ENCODE measurements at places on chromosomes 1 and 21.
A peak's percentile ranks its signal among the peaks of the same experiment; 100 is the strongest.

- DNase-seq: no peak
Observed at GRCh38 chr1:116309090-116309870, 63.8 kb upstream of the ATP1A1 start.

DNA sequence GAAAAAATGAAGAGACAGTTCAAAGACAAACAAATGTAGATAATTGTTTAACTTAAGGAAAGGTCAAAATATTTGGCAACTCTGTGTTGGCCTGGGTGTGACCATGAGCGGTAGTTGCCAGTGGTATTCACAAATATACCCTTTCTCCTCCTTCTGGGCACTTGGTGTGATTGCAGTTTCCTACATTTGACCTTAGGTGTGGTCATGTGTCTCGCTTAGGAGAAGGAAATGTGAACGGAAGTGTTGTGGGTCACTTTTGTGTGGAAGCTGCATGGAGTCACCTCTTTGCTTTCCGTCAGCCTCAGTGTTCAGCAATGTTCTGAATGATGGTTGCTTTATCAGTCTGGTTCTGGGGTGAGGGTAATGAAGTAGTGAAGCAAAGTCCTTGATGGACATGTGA, 3.4 kb upstream of the PCSK9 start:
- DNase-seq: no peak

- no peak for DNase-seq
Observed at GRCh38 chr1:209823143-209824041, 4.4 kb upstream of the UTP25 start.

DNA sequence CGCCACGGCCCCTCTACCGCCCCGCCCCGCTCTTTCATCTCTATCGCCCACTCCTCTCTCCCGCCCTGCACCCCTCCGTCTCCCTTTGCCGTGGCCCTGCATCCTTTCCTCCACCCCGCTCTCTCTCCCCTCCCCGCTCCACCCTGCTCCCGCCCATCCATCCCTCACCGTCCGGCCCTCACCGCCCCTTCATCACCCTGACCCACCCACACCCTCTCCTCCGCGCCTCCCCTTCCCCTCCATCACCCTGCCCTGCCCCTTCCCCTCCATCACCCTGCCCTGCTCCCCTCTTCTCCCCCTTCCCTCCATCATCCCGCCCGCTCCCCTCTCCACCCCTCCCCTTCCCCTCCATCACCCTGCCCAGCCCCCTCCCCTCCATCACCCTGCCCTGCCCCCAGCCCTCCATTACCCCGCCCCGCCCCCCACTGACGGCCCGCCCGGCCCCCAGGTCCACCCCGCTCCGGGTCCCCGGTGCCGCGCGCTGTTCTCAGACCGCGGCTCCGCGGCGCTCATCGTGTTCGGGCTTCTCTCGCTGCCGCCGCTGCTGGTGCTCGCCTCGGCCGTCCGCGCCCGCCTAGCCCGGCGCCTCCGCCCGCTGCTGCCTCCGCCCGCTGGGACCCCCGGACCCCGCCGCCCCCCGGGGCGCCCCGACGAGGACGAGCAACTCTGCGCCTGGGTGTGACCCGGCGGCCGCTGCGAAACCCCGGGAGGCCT, 6.2 kb upstream of the ANKRD65 start:
- no peak for DNase-seq

DNA sequence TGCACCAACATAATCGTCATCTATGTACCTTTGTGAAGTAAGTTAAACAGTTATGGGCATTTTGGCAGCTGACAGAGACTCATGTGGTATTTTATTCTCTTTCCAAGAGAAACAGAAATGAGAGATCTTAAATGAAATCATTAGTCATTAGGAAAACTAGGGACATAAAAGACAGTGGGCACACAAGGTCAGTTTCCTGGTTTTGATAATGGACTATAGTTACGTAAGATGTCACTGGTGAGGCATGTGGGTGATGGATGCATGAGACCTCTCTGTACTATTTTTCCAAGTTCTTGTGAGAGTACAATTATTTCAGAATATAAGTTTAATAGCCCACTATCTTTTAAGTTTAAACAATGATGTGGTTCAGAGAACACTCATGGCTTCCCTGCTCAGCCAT, 216.9 kb downstream of the APP start:
- no peak for DNase-seq

- no peak for DNase-seq
Observed at GRCh38 chr21:44556879-44557278, 1.7 kb downstream of the KRTAP10-3 start.

DNA sequence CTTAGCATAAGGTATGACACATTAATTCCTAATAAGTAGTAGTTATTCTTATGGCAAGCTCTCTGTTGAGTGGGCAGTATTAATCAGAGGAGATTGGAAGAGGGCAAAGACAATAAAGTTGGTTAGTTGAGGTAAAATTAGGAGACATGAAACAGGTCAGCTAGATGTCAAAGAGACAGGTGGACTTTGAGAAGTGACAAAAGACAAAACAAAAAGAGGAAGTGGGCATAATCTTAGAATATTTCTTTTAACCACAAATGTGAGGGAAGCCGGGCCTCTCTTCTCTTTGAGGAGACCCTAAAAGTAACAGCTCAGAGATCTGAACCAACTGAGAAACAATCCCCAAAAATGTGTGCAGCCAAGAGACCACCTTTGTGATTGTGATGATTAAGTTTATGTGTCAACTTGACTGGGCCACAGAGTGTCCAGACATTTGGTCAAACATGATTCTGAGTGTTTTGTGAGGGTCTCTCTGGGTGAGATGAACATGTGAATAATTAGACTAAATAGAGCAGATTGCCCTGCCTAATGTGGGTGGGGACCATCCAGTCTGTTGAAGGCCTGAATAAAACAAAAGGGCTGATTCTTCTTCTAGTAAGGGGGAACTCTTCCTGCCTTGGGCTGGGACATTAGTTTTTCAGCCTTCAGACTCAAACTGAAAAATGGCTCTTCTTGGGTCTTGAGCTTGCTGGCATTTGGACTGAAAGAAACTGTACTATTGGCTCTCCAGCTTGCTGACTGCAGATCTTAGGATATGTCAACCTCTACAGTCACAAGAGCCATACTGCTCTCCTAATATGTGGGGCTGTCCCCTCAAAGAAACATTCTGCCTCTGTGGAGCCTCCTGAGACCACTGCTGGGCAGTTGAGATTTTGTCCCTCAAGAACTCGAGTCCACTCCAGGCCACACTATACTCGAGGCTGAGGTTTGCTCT, 40.0 kb downstream of the FCRL5 start:
- DNase-seq: no peak

DNA sequence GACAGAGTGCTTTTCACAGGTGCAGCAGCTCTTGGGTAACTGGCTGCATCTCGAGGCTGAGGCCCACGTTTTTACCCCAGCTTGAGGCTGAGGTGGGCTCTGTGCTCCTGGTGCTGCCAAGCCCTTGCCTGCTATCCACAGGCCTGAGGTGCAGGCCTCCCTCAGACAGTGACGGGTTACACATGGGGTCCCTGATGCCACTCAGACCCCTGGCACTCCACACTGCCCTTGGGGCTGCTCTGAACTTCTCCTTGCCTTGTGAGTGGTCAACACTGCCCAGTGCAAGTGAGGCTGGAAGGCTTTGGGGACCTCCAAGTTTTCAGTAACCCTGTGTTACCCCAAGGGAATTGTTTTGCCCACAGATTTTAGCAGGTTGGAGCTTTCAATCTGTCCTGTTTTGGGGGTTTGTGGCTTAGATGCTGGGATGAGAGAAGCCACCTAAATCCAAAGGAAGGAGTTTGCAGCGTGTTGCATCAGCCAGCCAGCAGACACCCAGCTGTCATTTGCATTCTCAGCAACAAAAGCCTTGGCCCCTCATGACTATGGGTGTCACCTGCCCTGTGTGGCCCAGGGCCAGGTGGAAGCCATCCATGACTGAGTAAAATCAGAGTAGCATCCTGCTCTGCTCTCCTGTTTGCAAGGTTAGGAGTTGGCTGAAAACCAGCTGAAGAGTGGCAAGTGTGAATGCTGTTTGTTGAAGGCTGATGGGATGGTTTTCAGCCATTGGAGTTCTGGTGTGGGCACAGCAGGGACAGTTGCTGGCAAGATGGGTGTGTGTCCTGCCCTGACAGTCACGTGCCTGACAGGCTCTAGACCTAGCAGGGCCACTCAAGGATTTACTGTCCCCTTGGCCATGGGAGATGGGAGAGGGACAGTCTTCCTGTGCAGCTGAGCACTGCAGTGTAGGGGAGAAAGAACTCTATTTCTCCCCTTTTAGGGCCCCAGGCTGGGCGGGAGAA, 3.2 kb downstream of the RNF187 start:
- no peak for DNase-seq

GRCh38 chr1:226094451-226094850, 31.9 kb downstream of the H3-3A start:
- no peak for DNase-seq

- no peak for DNase-seq
Observed at GRCh38 chr1:21326861-21327344, 36.6 kb upstream of the ECE1 start.

- no peak for DNase-seq
Observed at GRCh38 chr1:226943156-226943555, 3.1 kb downstream of the COQ8A start.

- DNase-seq: no peak
Observed at GRCh38 chr1:219965285-219966070, 37.1 kb upstream of the SLC30A10 start.

DNA sequence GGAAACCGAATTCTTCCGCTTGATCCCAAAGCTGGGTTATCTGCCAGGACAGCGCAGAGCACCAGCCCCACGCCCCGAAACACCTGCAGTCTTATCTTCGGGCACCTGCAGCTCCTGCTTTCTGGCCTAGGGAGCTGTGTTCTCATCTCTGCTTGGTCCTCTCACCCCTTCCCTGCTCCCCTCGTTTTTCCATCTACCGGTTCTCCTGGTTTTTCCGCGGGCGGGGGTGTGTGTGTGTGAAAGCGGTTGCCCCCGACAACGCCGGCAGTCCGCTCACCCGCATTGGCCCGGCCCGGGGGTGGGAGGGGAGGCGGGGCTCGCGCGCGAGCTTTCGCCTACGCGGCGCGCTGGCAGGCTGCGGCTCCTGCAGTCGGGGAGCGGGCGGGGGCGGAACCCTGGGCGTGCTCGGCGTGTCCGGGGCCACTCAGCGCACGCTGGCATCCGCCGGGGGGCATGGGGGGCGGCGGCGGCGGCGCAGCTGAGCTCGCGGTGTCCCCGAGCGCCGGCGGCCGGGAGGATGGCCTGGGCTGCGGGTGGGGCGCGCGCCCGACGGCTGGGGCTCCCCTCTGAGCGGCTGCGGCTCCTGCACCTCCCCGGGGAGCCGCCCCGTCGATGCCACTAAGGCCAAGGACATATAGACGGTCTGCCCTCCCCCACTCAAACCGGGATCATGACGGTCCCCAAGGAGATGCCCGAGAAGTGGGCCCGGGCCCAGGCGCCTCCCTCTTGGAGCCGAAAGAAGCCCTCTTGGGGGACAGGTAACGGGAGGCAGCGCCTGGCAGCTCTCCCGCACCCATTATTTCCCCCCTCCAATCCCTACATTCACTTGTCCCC, 3.2 kb downstream of the ATP8B2 start:
- DNase-seq: peak; percentile 85

- DNase-seq: no peak
Observed at GRCh38 chr1:16253332-16253922, 16.4 kb upstream of the CPLANE2 start.

Data from stimulated activated CD8-positive, alpha-beta memory T cell treated with anti-CD3 and anti-CD28 coated beads, Interleukin-4, amount 100 ng/mL, for 24 hours (primary cell).